Activated gamma-delta T cell treated with anti-CD3 and anti-CD28 coated beads, Interleukin-2, amount 50 U/mL, for 16 hours (primary cell): ENCODE measurements at places on chromosomes 11 and 22.
A peak's percentile ranks its signal among the peaks of the same experiment; 100 is the strongest.

- peak; percentile 11 for DNase-seq
Measured at GRCh38 chr11:20647976-20648565, 21.3 kb upstream of the NELL1 start.

GRCh38 chr11:1297011-1297575 is 12.3 kb downstream of the TOLLIP start:
- DNase-seq = no peak

GRCh38 chr11:406796-407650 is 7.8 kb downstream of the SIGIRR start:
- peak; percentile 91 for DNase-seq

DNA sequence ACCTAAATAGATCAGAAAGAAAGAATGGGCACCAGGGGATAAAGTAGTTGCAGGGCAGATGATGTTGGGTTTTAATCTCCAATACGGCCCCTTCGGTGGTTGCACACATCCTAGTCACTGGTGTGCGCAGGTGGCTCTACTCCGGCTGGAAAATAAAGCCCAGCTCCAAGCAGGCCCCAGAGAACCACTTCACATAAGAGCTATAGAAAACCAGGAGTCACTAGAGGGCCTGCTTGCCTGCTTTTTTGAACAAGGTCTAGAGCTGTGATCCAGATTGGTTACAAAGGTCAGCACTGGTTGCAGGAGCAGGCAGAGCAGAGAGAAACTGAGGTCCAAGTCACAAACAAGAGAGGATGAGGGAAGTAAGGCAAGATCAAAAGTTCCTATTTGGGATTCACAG is 41.5 kb upstream of the MS4A8 start:
- DNase-seq = no peak

- DNase-seq = no peak
Measured at GRCh38 chr11:122170815-122171475, 54.9 kb upstream of the BLID start.

DNA sequence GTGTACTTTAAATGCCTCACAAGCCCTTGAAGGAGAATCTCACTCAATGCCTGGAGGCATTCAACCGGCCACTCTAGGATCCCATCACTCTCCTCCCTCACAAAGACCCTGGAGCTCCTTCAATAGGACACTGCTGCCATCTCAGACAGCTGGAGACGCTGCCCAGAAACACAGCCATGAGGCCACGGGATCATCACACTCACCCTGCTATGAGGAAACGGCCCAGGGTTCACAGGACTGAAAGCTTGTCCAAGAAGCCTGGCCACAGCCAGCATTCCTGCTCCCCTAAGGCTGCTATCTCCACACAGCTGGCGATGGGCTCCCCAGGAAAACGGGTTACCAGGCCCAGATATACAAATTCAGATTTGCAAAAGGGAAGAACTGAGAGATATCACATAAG is 13.2 kb downstream of the CARS1 start:
- no peak for DNase-seq

- DNase-seq = no peak
Measured at GRCh38 chr11:3046641-3047040, 10.6 kb downstream of the CARS1 start.

DNA sequence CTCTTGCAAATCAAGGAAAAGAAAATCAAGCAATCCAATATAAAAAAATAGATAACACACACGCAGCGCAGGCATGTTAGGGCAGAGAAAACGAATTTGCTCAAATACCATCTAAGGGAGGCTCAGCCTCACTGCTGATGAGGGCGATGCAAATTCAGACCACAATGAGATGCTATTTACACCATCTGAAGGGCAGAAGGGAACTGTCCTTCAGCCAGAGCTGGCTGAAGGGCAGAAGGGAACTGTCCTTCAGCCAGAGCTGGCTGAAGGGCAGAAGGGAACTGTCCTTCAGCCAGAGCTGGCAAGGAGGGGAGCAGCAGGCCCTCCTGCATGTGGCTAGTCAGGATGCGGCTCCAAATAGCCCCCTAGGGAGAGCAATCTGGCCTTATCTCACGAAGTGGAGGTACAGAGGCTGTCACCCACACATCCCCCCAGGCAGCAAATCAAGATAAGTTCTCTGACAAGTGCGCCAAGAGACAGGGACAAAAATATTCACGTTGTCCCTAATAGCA is 7.6 kb upstream of the SLC39A13 start:
- no peak for DNase-seq

DNA sequence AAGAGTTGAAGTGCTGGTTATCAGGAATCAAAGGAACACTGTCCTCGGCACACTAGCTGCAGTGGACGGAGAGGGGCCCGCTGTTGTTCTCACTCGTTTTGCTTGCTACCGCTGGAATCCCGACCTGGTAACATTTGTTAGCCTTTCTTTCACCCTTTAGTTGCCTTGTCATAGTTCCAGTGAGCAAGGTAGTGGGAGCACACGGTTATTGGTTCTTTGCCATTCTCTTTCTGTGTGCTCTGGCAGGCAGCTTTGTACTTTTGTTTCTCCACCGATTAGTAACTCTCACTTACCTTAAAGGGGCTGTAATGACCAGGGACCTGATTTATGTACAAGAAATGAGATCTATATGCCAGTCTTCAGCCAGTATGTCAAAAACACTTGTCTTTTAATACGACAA is 1.8 kb downstream of the DEPDC7 start:
- no peak for DNase-seq

GRCh38 chr11:47991266-47991830 is 11.0 kb downstream of the PTPRJ start:
- DNase-seq = no peak

DNA sequence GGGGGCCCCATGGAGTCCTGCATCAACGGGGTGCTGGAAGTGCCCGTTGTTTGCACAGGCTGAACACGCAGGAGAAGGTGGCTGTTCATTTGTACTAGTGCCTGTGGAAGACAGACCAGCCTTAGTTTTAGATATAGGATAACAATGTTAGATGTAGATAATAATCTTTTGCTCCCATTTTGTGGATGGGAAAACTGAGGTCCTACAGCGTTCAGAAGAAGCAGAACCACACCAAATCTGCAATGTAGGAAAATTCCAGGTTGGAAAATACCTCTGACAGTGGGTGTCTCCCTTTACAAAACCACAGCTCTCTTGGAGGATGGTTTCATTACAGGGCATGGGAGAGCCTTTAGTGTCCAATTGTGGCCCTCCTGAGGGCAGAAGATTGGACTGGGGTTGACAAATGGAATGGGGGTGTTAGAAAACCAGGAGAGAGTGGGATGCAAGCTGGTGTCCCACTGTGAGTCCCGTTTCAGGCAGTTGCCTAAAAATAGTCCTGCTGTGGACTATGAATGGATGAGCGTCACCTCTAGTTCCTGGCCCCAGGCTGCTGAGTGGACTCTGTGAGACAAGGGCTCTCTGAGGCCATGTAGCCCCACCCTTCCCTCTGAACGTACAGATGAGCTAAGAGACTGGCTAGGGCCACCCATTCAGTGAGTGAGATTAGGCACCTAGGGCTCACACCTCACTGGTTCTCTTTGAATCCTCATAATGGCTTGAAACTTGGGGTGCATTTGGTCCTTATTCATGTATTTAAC is 508.8 kb downstream of the MN1 start:
- no peak for DNase-seq

GRCh38 chr22:28146401-28147314 is 227.6 kb upstream of the PITPNB start:
- DNase-seq = no peak
